ENCODE measurements at places on chromosomes 7 and 10.
A peak's percentile ranks its signal among the peaks of the same experiment; 100 is the strongest.

DNA sequence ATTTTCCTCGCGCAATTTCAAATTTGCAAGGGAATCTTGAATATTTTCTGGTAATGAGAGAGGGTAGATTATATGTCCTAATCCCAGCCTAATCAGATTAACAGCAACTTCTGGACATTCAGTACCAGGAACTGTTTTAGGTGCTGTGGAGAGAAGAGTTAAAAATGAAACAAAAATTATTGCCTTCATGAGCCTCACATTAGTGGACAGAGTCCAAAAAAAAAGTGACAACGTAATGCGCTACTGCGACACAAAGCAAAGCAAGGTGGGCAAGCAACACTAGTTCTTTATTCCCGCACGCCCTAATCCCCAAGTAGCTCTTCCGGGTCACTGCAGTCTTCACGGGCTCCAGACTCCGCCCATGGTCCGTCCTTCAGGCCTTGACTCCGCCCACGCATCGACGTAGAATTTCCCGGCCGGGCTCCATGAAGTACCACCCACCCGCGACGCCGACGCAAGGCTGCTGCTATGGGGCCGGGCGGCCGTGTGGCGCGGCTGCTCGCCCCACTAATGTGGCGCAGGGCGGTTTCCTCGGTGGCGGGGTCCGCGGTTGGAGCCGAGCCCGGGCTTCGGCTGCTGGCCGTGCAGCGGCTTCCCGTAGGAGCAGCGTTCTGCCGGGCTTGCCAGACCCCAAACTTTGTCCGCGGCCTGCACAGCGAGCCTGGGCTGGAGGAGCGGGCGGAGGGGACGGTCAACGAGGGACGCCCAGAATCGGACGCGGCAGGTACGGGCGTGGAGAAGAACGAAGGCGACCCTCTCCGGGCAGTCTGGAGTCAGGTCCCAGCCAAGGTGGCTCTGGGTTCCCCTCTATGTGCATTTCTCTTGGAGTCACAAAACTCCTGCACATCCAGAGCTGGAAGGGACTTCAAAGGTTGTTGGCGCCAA lies at the start of gene MALSU1:
TSS of gene MALSU1 (plus strand) at position 455 of the 885 bp plus-strand sequence. CDS start at position 469, 14 bp downstream.
- DNase-seq: peak; percentile 94

GRCh38 chr7:30513762-30514161 lies 9.1 kb upstream of the GGCT start:
- no peak for DNase-seq

DNA sequence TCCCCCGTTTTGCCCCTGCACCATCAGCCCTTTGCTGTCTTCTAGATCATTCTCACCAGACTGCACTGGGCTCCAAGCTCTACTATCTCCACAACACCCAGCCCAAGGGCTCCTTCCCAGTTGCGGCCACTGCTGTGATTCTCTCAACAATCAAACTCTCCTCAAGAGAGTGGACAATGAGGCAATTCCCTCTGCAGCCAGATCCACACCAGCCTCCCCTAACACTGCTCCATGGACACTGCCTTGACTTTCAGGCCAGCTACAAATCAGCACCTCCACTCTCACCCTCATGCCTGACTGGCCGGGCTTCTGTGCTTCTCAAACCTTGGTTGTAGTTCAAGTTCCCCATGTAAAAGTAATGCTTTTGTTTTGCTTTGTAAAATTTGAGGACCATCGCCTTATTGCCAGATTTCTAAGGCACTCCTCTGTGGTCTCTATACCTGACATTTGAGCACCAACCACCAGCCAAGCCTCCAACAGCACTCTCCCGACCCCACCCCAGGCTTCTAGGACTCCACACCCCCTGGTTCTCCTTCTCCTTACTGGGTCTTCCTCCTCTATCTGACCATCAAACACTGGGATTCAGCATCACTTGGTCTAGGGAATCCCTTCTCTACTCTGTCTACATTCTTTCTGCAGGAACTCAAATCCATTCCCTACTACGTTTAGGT lies 45.4 kb downstream of the PPIF start:
- no peak for DNase-seq

DNA sequence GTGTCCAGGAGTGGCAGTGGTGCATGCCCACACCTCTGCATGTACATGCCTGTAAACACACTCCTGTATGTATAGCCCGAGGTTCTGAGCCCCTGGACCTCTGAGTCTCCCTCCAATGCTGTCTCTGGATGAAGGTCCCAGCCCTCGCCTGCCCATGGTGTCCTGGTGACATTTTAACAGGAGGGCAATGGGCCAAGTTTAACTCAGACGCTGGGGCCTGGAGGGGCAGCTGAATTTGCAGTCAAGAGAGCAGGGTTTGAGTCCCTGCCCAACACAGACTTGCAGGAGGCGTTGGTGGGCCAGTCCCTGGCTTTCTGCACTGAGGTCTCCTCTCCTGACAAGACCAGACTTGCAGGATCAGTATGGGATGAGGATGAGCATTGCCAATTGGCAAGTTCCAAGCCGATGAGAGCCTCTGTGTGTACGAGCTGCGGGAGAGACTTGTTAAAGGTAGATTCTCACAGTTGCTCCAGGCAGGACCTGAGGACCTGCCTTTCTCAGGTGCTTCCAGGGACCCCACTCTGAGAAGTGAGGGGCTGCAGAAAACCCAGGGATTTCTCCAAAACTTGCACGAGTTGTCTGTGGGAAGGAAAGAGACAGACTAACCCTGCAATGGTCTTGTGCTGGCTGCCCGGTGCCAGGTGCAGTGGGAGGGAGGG lies 141.9 kb downstream of the ELFN1 start:
- no peak for DNase-seq

- no peak for DNase-seq
Observed at GRCh38 chr7:98991141-98991540, 112.8 kb downstream of the TRRAP start.

- no peak for DNase-seq
Observed at GRCh38 chr7:84009051-84009450, 185.5 kb downstream of the SEMA3A start.

- DNase-seq: no peak
Observed at GRCh38 chr7:36456548-36456947, 66.9 kb downstream of the ANLN start.

DNA sequence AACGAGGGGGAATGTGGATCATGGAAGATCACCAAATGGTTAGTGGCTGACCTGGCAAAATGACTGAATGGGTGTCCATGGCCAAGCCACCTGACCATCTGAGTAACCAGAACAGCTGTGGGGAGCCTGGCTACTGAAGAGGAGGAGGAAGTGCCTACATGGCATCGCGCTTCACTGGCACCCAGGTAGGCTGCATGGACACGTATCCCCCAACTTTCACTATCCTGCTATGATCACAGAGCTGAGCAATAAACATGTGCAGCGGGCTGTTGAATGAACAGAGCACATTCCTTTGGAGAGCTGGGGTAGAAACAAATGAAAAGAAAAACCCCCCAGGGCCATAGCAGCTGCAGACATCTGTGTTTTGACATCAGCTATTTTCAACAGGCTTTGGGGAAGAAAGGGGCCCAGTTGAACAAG lies 6.5 kb downstream of the AKR1B1 start:
- no peak for DNase-seq

- DNase-seq: no peak
Observed at GRCh38 chr10:105656856-105657255, 1015.8 kb downstream of the SORCS3 start.

GRCh38 chr7:4784799-4785198 lies 9.4 kb downstream of the AP5Z1 start:
- DNase-seq: no peak

DNA sequence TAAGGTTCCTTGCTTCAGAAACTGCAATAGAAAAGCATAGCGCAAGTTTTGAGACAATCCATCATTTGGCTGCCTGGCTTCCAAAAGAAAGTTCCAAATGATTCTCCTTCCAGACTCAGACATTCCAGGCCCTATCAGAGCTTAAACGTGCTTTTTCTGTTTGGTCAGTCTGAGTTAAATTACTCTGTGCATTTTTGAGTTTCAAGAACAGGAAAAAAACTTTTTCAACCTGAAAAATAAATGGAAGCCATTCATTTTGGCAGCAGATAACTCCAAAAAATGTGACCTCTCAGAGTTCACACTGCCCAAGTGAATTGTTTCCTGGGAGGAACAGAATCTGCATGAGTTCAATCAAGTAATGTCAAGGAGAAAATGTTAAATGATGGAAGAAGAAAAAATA lies 354.2 kb downstream of the CXCL12 start:
- no peak for DNase-seq

DNA sequence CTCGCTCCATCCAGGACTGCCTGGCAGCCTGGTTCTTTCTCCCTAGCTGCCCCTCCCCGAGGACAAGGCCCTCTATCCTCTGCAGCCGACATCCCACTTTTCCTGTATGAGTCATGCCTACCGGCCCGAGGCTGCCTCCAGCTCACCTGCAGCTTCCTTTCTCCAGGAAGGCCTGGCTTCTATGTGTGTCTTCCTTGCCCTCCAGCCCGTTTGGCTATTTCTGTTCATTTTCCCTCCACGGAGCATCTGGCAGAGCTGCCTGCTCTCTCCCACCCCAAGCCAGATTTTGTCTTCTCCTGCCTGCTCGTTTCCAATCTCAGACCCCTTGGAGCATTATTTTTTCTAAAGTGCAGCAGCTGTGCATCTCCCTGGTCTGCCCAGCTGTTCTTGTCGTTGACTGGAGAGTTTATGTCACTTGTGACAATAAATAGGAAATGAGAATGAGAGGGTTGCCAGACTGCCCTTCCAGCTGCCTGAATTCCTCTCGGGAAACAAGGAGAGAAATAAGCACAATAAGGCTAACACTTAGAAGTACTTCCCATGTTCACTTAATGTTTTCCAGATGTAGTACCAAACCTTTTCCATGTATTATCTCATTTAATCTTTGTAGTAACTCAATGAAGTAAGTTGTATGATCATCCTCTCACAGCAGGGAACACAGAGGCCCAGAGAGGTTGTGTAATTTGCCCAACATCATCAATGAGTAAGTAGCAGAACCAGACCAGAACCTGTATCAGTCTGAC lies 19.7 kb downstream of the UBTD1 start:
- no peak for DNase-seq

DNA sequence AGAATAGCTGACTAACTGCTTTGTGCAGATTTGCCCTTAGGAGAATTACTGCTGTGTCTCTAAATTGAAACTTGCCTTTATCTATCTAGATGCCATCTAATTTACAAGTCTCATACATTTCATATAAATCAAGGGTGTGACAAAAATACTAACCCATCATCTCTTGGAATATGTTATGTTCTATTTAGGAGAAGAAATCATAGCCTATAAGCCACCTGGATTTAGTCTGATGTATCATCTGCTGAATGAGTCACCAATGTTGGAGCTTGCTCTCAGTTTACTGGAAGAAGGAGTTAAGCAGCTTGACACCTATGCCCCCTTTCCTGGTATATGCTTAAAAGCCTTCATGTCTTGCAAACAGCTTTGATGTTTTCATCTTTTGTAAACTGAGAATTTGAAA lies 43.5 kb downstream of the NUP205 start:
- no peak for DNase-seq

DNA sequence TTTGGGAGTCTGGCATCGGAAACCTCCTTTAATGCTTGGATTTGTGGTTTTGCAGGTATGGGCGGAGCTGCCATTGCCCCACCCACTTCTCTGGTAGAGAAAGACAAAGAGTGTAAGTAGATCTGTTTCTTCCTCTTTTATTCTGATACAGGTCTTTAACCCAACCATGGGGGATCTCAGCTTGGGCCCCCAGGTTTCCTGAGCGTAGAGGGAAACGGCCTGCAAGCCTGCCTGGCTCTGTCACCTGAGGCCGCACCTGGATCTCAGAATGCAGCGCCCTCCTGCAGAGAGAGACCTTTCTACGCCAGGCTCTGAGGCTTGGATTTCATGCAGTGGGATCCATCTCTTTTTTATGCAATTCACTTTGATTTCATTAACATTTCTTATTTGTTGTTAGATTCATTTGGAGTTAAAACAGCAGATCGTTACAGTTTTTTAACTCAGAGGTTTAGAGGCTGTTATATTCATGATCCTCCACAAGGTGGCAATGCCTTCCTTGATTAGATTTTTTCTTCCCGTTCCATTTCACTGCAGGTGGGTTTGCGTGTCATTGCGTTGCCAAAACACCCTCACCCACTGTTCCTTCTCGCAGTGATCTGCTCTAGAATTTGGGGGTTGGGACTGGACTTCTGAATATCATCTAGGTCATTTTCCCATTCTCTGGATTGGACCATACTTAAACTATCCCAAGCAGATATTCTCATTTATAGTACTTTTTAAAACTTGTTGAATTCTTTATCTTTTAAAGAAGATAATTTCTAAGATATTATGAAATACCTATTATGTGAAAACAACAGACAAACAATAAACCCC lies 20.0 kb downstream of the RBM17 start:
- no peak for DNase-seq

DNA sequence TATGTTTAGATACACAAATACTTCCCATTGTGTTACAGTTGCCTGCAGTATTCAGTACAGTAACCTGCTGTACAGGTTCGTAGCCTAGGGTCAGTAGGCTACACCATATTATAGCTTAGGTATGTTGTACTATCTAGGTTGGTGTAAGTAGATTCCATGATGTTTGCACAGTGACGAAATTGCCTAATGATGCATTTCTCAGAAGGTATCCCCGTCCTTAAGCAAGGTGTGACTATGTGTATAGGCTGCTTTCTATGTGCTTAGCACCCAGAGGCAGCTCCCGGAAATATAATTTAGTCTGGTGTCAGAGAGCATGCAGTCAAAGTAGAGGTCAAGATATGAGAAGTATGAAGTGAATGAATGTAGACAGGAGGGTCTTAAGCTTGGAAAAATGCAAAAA lies 9.8 kb downstream of the MAPK8 start:
- DNase-seq: no peak

GRCh38 chr7:28686418-28686800 lies 271.7 kb downstream of the TRIL start:
- no peak for DNase-seq

DNA sequence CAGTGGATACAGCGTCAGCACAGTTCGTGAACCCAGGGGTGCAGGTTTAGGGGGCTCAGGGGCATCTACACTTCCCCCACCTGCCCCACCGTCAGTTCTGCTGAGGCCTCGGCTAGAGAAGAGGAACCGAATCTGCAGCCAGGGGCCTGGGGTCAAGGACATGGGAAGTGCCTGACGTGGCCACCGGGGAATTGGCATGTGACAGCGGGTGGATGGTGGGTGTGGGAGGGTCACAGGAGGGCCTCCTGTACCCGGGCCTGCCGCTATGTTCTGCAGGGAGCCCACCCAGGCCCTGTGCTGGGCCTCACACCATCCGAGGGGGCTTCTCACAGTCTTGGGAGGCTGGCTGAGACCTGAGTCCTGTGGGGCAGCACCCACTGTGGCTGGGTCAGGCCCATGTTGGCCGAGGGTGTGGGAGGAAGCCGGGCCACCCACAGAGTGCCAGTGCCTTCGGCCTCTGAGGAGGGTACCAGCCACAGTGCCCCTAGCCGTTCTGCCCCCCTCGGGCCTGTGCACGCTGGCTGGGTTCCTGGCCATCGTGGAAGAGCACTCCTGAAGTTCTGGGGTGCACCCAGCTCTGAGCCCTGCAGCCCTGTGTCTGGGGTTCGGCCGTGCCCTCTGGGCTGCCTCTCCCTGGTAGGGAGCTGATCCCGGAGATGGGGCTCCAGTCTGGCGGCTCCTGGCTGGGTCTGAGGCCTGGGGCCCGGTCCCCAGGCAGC lies 5.9 kb downstream of the TTYH3 start:
- no peak for DNase-seq
